Iris pigment epithelial cell (primary cell): ENCODE measurements at places on chromosomes 4 and X.
A peak's percentile ranks its signal among the peaks of the same experiment; 100 is the strongest.

GRCh38 chrX:17374619-17375366 lies at the start of gene NHS:
Gene NHS, plus strand, starts transcription at chrX:17375200. Its CDS starts 558 bp downstream, at chrX:17375758.
- peak; percentile 42 for DNase-seq

DNA sequence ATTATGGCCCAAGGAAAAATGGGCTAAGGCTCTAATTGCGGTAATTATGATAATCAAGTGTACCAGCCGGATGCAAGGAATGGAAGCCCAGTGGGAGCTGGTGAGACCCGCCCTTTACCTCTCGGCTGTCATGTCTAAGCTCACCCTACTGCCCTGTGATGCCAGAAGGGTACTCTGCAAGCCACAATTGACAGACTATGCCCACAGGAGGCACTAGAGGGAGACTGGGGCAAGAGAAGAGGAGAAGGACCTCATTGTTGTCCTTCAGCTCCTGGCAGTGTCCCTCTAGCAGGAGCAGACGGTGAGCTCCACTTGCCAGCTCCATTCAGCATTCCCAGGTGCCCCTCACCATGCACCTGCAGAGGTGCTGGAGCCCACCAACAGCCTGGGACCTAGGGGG lies 141.8 kb downstream of the SMIM20 start:
- no peak for DNase-seq

GRCh38 chr4:96092151-96092705 lies 252.3 kb downstream of the PDHA2 start:
- no peak for DNase-seq

DNA sequence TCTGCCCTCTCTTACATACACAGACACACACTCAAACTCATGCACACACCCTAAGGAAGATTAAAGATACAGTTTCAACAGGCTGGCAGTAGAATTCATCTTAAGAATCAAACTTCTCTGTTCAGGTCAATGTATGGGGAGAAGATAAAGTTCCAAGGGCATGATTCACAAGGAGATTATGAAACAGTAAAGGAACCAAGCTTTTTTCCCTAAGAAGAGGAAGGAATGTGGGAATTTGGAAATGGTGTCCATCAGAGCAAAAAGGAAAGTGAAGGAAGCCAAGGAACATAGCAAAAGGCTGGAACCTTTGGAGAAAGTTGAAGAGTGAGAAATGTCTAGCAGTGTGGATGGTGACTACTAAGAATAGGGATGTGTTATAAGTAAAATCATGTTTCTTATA lies 191.0 kb upstream of the NPY2R start:
- peak; percentile 5 for DNase-seq

DNA sequence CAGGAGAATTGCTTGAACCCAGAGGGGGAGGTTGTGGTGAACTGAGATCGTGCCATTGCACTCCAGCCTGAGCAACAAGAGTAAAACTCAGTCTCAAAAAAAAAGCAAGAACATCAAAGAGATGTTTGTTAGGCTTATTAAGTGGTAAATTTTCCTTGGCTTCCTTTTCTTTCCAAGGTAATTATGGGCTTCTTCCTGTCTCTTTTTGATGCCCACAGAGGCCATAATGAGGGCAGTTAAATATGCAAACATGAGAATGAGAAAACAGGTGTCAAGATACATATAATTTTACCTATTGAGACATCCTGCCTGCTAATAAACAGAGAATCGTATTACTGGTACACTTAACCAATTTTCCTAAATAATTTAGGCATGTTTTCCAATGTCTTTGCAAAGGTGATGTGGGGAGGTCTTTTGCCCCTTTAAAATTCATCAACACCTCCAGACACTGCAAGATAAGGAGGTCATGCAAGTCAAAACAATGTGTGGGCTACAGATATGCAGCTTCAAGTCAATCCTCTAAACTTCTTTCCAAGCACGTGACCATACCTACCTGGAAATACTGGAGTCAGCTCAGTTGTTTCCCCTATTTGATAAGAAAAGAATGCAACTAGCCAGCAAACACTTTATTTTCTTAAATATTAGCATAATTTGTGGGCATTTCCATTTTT lies 2.7 kb downstream of the SLC39A8 start:
- DNase-seq = no peak

DNA sequence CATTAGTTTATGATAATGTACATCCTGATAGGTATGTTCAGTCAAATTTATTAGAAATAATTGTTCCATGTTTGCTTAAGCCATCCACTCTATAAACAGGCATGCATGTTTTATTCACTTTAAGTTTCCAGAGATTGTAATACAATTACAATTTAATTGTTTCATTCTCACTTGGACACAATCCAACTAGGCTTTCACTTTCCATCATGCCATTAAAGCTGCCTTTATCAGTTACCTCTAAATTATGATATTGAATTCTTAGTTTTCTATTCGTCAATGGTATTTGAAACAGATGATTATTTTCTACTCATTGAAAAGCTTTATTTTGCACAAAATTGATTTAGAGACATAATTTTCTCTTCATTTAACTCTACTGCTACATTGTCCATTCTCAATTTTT lies 1196.3 kb downstream of the RAPGEF2 start:
- no peak for DNase-seq

- DNase-seq = no peak
Observed at GRCh38 chrX:83819304-83819703, 41.6 kb upstream of the CYLC1 start.

GRCh38 chr4:124997124-124997523 lies 284.6 kb upstream of the ANKRD50 start:
- no peak for DNase-seq

GRCh38 chr4:79613269-79613935 lies 205.4 kb upstream of the GK2 start:
- no peak for DNase-seq

DNA sequence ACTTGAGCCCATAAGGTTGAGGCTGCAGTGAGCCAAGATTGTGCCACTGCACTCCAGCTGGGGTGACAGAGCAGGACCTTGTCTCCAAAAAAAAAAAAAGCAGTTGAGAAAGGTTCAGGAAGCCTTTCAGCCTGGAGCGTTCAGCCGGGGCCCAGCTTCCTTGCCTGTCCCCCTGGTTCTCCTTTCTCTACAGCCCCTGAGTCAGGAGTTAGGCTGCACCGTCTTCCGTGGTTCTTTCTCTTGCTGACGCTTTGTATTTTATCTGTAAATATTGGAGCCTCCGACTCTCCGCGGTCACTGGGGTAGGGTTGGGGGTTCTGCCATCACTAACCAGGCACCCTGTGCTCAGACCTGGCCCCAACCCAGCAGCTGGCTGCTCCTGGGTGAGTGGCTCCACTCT lies 13.8 kb upstream of the UVSSA start:
- DNase-seq = no peak

DNA sequence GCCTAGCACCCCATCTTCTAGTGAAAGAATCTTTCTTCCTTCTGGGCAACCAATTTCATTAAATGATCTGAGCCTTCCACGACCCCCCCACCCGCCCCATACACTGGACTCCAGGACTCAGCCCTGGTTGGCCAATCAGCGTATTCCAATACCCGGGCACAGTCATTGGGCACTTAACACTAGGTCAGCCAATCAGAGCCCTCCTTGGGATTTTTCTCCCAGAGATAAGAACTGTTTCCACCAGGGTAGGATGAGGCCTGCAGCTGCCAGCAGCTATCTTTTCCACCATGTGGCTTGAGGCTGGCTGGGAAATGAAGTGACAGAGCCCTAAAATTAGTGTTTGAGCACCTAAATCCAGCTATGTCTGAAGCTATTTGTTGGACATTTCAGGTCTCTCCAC lies 418.8 kb downstream of the BCOR start:
- DNase-seq = no peak

DNA sequence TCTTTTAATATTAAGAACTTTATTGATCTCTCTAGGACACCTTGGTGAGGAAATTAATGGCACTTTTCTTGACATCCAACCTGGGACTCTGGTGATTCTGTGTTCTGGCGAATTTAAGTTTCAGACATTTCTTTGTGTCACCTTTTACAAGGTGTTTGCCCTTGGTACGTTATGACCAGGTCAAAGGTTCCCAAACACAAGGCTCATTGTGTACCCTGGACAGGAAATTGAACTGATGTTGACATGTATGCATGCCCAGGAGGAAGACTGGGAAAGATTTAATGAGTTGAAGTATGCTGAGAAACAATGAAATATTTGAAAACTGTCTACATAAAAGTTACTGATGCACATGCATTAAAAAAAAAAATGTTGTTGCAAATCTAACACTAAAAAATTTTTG lies 22.1 kb downstream of the NIPAL1 start:
- DNase-seq = no peak

DNA sequence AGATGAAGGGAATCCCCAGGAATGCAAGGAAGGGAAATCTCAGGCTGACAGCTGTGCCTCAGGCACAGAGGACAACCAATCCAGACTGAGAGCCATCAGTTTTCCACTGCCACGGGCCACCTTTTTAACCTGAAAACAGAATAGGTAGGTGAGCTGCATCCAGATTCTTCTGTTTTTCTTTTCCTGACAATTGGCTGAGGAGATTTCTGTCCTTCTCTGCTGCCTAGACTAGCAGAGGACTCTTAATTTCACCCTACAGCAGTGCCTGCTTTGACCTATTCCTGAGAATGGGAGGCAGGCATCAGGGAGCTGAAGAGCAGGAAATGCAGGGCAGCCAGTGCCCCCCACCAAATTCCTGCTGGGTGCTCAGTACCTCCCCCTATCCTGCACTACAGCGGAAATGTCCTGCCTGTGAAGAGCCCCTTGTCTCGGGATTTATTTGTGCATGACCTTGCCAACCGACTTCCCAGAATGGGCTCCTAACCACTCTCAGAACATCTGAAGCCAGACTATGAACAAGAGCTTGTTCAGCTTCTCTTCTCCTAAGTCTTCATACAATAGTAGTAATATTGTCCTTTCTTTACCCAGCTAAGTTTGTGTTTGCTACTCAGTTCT lies 65.1 kb downstream of the CASK start:
- no peak for DNase-seq

GRCh38 chr4:46975812-46976553 lies 17.4 kb downstream of the GABRA4 start:
- DNase-seq = no peak

- DNase-seq = no peak
Observed at GRCh38 chr4:179467878-179468277, 2025.6 kb upstream of the AGA start.

DNA sequence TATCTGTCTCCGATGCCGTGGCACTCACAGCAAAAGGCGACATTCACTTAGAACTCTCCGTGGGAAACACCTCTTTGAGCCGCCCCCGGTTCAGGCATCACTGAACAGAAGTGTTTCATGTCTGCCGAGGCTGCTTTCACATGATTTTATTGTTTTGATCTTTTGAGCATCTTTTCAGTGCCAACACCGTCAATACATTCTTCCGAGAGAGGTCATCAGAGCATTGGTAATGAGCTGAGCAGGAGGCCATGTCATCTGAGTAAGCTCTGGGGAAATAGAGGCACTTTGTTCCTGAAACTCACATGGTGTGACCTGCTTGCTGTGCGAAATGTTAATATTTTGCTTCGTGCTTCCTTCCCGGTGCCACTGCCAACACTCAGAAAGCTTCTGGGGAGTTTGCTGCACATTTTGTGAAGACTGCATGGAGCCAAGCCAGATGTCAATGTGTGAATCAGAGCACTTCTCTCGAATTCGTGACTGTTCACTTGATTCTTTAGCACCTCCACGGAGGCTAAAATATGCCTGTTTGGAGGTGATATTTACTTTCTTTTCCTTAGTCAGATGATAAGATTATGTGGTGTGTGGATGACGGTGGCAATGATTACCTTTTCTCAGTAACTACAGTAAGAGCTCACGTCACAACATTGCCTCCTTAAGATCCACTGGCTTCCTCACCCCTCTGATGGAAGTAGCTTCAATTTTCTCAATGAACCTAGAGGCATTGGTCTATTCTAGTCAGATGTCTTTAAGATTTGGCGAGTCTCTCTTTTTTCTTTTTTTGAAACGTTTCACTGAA lies 222.3 kb upstream of the HS3ST1 start:
- peak; percentile 20 for DNase-seq

DNA sequence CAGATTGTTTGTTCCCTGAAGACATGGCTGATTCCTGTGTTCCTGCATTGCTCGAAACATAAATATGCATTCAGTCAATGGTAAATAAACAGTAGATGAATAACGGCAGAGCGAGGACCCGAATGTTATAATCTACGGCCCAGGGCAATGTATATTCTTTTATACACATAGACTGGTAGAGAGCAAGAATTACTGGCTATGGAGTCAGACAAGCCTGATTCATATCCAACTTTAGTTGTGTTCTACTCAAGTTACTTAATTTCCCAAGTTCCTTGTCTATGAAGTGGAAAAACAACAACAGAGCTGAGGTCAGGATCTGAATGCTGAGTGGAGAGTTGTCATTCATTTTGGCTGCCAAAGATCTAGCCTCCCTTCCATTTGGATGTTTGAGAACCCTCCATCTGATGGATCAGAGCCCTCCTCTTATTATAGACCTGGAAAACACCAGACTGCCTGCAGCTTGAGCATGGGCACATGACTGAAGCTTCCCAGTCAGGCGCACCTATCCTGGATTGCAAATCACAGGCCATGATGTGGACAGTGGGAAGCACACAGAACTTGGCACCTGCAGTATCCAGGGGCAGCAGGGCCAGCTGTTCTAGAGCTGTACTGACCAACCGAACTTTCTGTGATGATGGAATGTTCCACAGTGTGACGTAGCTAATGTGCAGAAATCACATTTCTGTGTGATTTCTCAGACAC lies 80.1 kb downstream of the FAM184B start:
- no peak for DNase-seq

DNA sequence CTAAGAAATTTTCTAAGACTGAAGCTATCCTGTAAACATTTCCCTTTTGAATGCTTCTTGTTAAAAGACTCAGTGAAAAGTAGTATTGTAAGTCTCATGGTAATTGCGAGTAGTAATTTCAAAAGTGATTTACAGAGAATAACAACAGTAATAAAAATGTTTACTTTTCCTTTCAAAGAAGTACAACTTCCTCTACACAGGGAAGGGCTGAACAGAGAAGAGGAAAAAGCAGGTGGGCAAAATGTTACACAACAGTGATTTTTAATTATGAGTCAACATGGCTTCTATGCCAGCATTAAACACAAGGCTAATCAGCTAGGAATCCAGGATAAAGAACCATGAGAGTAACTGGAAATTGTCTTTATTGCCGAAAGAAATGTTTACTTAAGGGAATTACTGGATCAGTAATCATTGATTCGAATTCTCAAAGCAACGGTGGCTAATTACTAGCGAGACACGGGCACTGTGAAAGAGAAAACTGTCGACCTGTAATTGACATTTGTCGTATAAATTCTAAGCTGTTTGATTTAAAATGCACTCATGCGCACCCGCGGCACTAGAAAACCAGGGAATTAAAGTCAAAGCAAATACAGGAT lies 15.4 kb downstream of the UTP3 start:
- DNase-seq = peak; percentile 60

DNA sequence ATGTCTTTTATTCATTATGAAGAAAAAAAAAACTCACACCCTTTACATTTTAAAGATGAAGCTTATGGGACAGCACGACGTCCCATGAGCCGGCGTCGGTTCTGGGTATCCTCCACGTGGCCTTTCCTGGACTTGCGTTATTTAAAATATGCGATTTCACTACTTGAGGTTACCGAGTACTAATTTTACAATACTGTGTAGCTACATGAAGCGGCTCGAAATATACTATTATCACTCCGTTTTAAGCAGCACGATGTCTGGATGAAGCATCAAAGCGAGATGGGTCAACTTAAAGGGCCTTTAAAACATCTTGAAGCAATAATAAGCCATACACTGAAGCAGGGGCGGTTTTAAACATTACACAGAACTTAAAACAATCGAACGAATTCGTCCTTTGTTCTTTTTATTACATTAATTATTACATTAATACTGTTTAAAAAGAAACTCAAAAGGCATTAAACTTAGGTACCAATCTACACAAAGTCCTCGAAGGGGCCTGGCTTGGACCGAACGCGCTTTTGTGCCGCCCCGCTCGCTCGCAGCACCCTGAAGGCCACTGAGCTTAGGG lies 1.4 kb upstream of the KLF3 start:
- no peak for DNase-seq
